ENCODE measurements at places on chromosomes 13 and 19.
A peak's percentile ranks its signal among the peaks of the same experiment; 100 is the strongest.

DNA sequence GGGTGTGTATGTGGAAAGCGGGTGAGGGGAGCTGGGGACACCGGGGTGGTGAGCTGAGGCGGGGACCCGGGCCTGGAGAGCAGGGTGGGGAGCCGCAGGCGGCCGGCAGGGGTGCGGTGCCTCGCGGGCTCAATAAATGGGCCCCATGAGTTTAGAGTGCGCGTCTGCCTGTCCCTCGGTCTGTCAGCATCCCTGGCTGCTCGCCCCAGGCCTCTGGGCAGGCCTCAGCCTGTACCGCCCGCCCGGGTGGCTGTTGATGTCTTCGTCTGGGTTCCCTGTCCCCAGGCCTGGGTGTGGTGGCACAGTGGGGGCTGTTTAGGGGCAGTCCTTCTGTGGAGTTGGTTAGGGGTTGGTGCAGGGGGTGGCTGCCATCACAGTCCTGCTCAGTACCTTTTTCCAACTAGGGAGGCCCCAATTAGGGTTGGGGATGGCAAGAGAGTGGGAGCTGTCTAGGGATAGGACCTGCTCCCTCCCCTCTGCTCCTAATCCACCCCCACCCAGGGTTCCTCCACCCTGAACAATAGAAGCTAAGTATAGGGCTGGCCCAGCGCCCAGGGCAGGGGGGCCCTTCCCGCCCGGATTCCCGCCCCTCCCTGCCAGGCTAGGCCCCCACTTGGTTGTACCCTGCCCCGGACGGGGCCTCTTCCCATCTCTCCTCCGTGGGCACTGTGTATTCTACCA is 12.2 kb downstream of the CIC start:
- peak; percentile 40 for DNase-seq

GRCh38 chr19:55301459-55302317 is 17.9 kb downstream of the BRSK1 start:
- peak; percentile 96 for DNase-seq

GRCh38 chr19:45103508-45104319 is 10.7 kb downstream of the PPP1R37 start:
- DNase-seq: no peak

DNA sequence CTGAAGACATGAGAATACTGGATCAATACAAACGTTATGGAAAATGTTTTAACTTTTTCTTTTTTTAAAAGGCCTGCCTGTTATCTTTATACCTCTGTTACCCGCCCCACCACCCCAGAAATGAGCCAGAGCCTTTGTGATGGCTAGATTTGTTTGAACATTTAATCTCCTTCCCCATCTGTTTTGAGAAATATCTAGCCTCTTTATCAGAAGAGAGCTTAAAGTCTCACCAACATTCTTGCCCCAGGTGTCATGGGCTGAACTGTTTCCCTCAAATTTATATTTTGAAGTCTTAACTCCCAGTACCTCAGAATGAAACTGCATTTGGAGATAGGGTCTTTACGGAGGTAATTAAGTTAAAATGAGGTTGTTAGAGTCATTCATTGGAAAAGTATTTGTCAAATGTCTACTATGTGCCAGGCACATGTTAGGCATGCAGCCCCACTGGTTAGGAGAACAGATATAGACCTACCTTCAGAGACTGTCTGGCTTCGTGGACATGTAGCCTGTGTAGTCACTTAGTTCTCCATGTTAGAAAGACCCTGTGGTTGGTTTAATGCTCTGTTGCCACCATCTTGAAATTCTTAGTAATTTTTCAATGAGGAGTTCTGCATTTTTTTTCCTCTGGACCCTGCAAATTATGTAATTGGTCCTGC is 6.3 kb upstream of the RB1 start:
- no peak for DNase-seq

GRCh38 chr19:18776736-18777135 is 14.4 kb downstream of the COMP start:
- no peak for DNase-seq

- DNase-seq: no peak
Measured at GRCh38 chr13:112477070-112477619, 101.0 kb downstream of the SPACA7 start.

- no peak for DNase-seq
Measured at GRCh38 chr13:49533591-49534269, 38.0 kb downstream of the PHF11 start.

- no peak for DNase-seq
Measured at GRCh38 chr19:54455786-54456422, 6.9 kb downstream of the LENG8 start.

DNA sequence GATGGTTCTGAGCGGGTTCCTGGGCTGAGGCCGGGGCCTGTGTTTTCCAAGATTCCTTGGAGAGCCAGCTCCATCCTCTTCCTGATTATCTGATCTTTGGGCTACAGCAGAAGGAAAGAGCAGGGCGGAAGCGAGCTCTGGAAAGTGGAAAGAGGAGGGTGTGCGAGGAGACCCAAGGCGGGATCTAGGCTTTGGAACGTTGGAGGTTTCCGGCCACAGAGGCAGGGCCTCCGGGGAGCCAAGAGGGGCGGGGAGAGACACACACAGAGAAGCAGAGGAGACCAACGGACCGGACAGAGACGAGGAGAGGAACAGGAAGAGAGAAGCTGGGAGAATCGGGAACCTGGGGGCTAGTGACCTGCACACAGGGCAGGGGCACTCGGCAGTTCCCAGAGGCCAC is at the start of gene CLEC11A:
Gene CLEC11A (plus strand): TSS at position 296 of the 400 bp plus-strand sequence. CDS start 162 bp downstream, outside the sequence.
- no peak for DNase-seq

DNA sequence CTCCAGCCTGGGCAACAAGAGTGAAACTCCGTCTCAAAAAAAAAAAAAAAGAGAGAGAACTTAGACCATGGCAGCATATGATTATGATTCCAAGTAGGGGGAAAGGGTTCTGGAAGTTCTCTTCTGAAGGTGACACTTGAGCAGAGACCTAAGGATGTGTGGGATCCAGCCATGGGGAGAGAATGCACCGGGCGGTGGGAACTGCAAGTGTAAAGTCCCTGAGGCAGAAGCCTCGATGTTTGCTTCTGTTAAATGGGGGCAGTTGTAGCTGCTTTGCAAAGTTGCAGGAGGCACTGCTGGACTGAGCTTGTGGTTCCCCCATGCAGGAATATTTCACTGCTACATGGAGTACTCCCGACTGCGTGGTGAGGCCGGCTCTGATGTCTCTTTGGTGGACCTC is 9.1 kb downstream of the SLC44A2 start:
- no peak for DNase-seq

DNA sequence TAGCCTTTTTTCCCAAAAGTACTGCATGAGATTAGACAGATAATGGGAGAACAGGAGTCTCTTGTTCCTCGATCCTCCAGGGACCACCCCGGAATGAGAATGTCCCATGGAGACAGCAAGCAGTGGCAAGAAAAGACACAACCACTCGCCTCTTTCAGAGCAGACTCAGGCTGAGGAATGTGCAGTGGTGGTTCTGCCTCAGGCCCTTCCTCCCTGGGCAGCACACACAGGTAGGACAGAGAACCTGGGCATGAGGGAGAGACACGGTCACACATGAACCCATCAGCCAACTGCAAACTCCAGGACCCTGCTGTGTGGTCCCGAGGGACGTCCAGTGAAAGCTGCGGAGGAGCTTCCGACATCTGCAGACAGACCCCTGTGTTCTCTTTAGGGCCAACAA is 31.0 kb downstream of the CRYL1 start:
- DNase-seq: no peak

DNA sequence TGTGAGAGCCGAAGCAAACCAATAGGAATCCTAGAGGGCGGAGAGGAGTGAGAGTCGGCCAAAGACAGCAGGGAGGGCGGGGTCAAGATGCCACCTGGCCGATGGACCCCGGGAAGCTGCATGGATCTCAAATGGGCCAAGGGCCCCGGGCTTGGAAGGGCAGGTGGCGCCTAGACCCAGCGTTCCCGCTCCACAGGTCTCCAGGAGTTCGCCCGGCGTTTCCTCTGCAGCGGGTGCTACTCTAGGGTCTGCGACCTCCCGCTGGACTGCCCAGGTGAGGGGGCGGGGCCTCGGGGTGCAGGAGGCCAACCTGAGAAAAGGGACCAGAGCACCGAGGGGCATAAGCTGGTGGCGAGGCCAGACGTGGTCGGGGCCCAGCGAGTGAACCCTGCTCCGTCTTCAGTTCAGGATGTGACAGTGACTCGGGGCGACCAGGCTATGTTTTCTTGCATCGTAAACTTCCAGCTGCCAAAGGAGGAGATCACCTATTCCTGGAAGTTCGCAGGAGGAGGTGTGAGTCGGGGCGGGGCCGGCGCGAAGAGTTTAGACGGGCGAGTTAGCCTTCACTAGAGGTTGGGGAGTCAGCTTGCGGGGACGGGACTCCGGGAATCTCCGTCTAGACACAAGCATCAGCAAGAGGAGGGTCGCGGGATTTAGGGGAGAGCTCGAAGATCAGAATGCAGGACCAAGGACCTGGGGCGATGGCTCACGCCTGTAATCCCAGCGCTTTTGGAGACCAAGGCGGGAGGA is 9.9 kb downstream of the SPACA6 start:
- no peak for DNase-seq

DNA sequence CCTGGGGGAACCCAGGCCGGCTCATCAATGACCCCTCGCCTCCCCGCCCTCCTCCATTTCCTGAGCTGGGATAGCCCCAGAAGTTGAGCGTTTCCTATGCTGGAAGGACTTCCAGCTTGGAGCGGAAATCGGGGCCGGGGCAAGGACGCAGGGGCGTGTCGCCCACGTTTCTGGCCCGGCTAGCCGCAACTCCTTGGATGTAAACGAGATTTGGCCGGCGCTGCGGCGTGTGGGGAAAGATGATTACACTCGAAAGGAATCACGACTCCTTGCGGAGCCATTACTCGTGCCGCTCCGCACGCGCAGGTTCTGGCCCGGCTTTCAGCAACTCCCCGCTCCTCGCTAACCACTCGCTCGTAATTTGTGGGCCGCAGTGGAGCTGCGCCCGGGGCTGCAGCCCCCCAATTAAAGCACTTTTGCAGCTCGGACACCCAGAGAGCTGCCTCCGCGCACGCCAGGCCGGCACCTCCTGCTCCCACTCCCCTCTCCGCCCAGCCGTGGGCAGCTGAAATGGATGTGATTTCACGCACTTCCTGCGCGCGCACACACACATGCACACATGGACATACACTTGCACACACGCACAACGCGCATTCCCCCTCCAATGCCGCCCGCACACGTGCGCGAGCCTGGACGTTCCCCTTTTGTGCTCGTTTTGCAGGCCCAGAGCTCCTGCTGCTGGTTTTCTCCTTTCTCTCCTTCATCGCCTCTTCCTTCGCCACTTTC is 15.7 kb downstream of the ZIC5 start:
- DNase-seq: no peak

DNA sequence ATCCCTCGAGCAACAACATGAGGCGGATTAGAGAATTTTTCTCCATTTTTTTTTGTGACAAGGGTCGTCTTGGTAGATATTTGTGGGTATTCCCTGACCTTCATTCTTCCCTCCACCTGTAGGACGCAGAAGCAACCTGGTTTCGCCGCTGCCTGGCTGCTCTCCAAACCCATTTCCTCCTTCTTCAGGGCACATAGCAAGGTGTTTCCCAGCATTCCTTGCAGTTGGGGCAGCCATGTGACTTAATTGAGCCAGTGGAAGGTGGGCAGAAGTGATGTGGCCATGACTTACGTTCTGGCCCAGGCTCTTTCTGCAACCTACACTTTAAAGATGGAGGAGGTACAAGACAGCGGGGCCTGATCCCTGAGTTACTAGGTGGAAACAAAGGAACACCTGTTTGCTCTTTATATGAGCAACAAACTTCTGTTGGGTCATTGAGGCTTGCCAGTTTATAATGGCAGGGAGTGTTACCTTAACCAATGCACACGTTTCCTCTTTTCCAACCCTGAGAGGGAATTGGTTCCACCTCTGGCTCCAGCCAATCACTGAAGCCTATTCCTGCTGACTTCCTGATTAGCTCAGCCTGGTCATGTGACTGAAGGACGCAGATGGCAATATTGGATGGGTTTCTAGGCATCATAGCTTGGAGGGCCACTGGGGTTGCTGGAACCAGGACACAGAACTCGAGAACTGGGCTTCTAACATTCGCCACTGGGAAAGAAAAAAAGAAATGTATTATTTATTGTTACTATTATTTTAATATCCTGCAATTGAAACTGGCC is 30.8 kb upstream of the ZNRF4 start:
- DNase-seq: no peak

DNA sequence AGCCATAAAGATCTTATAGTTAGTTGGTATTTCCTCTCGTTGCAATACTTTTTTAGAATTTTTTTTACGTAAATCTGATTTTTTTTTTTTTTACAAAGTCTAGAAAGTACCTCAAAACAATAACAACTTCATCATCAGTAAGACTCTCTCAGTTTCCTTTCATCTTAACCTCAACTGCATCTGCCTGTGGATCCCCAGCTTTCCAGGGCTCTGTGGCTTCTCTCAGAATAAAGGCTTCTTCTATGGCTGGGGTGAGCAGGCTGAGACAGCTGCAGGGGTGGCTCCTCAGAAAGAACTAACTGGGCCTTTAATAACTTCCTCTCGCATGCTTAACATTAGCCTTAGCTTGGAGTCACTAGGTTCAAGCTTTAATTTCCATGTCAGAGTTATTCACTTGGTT is 4.2 kb downstream of the ZNF506 start:
- peak; percentile 7 for DNase-seq

DNA sequence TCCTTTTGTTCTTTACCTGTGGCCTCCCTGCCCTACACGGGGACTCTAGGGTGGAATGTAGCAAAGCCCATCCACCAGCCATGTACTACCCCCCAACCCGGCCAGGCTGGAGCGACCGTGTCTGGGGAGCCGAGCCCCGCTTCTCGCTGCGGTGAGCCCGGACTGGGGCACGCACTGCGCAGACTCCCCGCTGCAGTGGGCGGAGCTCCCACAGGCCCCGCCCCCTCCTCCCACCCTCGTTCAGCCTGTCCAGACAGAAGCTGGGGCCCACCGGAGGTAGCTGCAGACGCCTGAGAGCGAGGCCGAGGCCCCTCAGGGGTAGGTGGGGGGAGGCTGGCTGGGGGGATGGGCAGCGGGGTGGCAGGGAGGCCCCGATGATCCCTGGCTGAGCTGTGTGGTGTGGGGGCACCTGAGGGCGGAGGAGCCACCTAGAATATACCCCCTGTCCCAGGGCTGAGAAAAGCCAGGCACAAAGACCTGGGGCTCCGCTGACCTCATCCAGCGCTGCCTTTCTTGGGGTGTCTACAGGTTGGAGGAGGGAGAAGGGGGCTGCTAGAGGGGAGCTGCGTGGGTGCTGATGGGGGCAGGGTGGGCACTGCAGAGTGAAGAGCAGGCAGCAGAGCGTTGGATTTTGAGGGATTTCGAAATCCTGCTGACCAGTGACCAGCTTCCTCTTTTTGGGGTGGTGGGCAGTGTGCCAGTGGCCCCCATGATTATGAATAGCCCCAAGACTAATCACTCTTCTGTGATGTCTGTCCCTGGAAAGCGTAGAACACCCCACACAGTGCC is 17.3 kb downstream of the PLD3 start:
- DNase-seq: peak; percentile 70
